ENCODE measurements at places on chromosomes 7 and 10.

DNA sequence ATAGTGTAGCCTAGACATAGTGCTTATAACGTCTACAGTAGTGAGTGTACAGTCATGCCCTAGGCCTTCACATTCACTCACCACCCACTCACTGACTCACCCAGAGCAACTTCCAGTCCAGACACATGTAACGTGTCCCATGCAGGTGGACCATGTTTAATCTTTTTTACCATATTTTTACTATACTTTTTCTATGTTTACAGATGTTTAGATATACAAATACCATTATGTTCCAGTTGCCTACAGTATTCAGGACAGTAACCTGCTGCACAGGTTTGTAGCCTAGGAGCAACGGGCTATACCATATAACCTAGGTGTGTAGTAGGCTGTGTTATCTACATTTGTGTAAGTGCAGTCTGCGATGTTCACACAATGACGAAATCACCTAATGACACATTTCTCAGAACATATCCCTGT, 11.0 kb downstream of the MPP7 start:
- no peak for DNase-seq

DNA sequence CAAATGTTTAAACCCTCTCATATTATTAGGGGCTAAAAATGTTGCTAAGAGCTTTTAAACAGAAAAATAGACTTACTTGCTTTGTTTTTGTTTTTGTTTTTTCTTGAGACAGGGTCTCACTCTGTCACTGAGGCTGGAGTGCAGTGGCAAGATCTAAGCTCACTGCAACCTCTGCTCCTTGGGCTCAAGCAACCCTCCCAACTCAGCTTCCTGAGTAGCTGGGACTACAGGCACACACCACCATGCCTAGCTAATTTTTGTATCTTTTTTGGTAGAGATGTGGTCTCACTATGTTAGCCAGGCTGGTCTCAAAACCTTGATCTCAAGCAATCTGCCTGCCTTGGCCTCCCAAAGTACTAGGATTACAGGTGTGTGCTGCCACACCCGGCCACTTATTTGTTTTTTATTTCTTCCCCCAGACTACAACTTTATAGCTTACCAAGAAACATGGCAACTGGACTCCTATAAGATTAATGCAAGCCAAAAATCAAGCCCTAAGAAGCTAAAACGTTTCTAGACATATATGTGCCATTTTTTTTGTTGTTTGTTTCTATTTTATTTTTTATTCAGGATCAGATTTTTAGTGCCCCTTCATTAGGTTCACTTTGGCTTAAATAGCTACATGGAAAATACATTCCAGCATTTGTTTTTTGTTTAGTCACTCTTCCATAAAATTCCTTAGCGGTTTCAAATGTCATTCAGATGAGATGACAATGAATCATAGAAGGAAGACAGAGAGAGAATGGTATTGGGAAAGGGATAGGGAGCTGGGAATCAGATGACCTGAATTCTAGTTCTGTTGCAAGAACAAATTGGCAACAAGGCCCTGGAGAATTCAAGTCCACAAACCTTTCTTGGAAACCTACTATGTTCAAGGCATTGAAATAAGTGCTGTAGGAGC, 163.4 kb upstream of the MKLN1 start:
- DNase-seq, result no peak

DNA sequence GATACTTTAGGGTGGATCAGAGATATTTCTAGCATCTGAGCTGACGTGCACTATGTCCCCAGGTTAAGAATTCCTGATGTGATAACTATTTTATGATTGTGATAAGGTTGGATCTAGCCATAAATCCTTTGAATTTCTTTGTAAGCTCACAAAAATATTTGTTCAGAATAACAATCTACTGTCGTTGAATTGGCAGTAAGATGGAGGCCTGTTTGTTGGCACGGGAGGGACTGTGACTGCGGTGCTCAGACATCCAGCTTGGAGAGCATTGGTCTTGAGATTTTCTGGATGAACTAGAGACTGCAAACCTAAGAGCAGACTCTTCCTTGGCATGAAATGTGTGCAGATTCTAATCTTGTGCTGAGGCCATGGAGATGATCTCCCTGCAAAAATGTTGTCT, 131.1 kb downstream of the LRRC4 start:
- DNase-seq, result no peak

GRCh38 chr10:52663161-52663560, 109.4 kb downstream of the MBL2 start:
- DNase-seq, result no peak

DNA sequence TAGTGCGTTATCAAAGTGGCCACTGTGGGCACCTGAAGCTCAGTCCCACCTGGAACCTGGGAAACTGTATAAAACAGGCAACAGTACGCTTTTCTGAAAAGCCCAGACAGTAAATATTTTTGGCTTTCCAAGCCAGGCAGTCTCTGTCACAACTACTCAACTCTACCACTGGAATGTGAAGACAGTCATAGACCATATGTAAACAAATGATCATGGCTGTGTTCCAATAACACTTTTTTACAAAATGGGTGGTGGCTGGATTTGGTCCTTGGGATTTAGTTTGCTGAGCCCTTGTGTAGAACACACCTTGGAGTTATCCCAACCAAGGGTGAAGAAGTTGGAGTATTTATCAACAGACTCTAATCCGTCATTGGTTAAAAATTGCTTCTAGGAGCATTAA, 259.9 kb downstream of the SKIDA1 start:
- DNase-seq, result no peak

- DNase-seq, result no peak
Measured at GRCh38 chr7:19397911-19398310, 252.7 kb upstream of the FERD3L start.

DNA sequence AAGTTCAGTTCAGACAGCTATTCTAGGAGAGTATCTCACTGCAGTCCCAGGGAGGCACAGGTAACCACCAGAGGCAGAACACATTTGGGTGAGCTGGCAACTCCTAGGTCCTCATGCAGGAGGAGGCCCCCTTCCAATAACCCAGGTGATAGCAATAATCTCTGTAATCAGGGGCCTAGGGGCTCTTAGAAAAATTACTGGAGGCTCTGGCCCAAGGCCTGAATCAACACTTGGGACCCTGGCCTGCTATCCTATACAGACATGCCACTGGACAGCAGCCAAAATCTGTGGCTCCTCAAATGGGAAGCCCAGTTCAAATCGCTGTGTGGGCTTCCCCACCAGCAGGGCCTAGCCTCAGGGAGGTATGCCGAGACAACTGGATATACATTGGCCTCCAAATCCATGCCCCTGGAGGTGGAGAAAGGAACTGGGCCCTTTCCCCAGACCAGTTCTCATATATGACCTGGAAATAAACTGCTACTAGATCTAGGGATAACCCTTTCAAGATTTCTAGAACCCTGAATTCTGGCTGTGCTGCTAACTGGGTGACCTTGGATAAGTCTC, 1.6 kb downstream of the AVPI1 start:
- no peak for DNase-seq

DNA sequence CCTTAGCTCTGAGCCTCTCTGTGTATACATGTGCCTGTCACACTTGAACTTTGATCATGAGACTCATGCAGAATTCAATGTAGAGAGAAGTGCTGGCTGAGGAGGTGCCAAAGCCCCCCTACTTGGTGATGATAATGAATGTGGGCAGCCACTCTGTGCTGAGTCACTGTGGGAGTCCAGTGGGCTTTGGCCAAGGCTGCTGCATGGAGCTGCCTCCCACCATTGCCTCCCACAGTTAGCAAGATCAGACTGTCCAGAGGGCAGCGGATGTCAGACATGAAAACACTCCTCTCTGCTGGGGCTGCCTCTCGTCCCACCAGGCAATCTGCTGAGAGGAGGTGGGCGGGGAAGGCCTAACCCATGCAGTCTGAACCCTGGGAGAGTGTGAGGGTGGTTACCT, 180.3 kb downstream of the SH2D4B start:
- DNase-seq, result no peak

DNA sequence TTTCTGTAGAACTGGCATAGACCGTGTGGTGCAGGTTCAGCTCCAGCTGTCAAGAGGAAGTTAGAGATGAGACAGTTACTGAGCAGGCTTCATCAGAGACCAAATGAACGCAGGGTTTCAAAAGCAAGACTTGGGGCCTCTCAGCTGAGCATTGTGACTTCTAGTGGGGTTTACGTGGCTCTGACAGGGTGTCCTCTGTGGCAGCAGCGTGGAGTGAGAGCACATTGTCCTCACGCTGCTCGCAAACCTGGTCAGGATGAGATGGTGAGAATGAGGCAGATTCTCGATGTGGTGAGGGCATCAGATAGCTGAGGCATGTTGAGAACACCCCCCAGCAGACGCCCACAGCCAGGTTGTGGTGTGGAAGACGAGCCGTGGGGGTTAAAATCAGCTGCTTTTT, 126.0 kb downstream of the DNAJB6 start:
- no peak for DNase-seq

GRCh38 chr10:72449941-72450441, 95.3 kb upstream of the DNAJB12 start:
- no peak for DNase-seq

GRCh38 chr7:130947792-130948580, 214.0 kb upstream of the KLF14 start:
- DNase-seq, result no peak

DNA sequence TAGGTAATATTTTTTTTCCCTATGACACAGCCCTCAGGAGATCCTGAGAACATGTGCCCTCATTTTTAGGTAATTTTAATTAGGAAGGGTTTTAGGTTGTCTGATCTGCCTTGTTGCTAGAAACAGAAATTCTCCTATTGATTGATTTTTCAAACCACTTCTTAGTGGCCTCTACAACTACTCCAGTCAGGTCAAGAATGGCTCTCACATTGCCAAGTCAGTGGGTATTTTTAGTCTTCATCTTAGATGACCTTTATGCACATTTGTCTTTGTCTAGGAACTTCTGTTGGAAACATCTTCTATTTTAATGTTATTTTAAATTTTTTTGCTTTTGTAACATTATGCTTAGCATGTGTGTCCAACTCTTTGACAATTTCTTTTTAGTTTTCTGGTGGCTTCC, 162.3 kb downstream of the MLLT10 start:
- no peak for DNase-seq

DNA sequence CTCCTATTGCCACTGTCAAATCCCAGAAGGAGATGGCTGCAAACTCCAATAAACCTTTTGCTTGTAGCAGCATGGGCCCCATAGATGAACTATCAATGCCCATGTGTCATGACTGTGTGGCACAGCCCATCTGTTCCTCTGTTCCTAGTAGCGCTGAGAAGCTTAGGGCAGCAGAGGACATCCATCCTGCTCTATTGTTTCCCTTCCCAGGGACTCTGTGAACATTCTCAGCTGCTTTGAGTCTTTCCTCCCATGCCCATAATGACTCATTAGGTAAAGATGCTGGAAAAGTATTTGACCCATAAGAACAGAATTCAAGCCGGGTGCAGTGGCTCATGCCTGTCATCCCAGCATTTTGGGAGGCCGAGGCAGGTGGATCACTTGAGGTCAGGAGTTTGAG, 28.3 kb downstream of the STMP1 start:
- DNase-seq, result no peak
